ENCODE measurements at places on chromosomes 11 and 22.

DNA sequence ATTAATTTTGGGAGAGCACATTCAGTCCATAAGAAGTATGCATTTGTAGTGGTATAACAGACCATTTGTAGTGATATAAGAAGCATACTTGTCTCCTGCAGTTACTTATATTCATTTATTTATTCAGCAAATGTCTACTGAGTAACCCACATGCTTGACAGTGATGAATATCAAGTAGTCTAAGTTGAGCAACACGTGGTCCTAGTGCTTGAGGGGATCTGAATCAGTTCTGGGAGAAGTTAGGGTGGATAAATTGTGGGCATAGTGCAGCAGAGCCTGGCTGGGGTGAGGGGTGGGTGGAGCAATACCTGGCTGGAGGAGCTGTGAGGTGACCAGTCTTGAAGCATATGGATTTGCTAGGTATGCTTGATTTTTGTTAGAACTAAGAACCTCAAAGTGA lies 24.3 kb downstream of the STX3 start:
- DNase-seq = no peak

GRCh38 chr22:49906071-49906798 lies 12.0 kb downstream of the ALG12 start:
- DNase-seq = no peak

DNA sequence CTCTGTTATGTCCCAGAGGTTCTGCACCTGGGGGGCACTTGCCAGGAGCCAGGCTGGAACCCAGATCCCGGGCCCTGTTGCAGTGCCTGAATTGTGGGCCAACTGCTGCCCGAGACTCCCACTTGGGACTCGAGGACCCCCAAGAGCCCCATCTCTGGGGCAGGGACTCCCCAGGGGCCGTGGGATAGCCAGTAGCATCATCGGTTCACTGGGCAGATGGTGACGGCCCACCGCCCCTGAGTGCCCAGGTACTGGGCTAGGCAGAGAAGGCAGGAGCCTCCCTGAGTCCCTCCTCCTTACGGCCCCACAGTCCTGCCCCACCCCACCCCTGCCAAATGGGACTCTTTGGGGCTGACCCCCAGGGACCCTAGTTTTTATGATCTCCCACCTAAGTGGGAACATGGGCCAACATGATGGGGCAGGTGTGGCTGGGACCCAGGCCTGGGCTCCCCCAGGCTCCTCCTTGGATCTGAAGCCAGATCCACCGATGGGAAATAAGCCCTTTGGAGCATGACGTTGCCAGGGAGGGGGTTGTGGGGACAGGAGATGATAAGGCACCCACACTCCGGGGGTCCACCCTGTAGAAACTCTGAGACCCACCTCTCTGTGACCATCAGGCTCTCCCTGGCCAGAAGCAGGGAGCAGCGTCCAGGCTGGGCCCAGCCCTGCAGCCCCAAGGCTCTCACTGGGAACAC lies 94.5 kb upstream of the FGF3 start:
- no peak for DNase-seq

GRCh38 chr11:72333661-72334060 lies 89.7 kb upstream of the PHOX2A start:
- no peak for DNase-seq

DNA sequence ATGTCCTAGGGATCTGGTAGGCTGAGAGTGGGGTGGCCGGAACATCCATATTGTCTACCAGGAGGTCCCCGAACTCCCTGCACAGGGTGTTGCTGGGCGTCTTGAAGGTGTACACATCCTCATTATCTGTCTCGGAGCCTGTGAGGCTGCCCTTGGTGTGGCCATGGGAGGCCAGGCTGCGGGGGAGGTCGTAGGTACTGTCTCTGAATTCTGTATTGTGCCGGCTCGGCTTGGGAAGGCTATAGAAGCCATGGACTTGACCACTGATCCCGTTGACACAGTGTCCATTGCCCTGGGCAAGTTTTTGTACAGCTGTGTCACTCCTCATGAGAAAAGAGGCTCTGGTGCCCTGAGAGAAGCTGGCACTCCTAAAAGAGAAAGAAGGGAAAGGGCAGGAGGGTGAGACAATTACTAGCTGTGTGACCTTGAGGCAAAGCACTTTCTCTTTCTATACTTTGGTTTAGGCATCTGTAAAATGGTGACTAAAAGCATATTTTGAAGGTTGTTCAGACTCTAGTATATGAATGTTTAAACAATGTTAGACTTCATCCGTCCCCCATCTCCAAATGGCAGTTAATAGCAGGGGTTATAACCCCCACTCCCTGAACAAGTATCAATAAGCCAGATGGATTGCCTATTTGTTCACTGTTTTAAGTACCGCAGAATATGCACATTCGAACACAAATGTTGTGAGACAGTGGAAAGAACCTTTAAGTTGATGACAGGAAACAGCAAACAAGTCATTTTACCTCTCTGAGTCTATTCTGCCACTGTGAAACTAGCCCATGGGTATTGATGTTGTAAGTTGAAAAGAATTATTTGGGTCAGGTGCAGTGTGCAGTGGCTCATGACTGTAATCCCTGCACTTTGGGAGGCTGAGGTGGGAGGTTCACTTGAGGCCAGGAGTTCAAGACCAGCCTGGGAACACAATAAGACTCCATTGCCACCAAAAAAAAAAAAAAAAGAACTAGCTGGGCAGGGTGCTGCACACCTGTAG lies 38.3 kb downstream of the USP35 start:
- no peak for DNase-seq

- DNase-seq = no peak
These were observed 515.8 kb downstream of the NTM start for GRCh38 chr11:131886201-131886600.

DNA sequence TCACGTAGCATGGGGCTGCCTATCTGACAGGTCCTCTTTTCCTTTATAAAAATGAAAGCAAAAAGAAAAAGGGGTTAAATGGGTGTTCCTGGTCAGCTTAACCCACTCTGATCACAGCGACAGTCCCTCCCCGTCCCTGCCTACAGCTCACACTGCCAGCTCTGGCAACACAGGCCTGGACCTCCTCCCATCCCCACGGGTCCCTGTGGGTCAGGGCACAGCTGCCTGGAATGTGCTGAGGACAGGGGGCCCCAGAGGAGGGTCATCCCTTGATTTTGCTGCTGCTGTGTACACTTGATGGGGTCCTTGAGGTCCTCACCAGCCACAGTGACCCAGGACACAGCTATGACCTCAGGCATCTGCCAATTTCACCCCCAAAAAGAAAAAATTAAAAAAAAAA lies 29.6 kb upstream of the CYP2D6 start:
- DNase-seq = no peak

DNA sequence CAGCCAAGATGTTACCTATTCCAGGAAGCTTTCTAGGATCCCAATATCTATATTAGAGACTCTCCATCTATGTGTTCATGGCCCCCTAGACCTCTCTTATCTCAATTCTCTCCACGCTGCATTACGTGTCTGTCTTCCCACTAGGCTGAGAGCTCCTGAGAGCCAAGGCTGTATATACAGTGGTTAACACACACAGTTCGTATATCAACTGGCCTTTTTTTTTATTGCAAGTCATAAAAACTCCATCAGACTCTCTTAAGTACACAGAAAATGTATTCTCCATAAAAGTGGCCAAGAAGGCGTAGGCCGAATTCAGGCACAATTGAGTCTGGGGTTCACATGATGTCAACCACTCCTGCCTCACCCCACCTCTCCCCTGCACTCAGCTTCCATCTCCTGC lies 115.9 kb downstream of the TRIM29 start:
- DNase-seq = no peak

DNA sequence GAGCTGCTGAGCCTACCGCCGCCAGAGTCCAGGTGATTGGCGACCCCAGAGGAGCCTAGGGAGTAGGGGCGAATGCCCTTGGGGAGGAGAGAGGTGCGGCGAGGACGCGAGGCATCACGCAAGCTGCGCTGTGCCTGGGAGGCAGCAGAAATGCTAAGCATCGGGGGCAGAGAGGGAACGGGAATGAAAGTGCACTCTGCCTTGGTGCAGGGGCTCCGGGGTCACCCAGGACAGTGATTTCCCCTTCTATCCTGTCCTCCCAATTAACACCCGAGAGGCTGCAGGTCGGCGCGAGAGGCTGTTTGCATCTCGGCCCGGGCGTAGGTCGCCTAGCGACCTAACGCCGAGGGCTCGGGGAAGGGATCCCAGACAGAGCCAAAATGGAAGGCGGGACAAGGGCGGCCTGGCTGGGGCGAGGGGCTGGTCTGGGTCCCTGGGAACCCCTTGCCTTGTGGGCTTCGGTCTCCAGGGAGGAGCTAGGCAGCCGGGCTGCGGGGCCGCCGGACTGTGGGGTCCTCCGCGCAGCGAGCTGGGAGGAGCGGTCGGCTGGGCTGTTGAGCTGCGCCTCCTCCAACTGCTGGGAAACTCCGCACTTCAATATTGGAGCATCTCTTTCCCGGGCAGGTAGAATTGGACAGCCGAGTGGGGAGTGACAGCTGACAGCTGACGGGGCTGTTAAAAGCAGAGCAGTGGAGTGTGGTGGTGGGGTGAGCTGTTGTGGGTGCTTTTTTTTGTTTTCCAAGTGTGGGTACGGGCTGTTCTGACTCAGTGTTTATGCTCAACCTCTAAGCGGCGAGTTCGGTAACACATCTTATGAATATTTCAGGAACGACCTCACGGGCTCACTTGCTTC lies 657 bp downstream of the ELMOD1 start:
- DNase-seq = no peak

GRCh38 chr11:60876168-60876485 lies 8.8 kb downstream of the ZP1 start:
- no peak for DNase-seq

GRCh38 chr11:110490886-110491285 lies 61.1 kb downstream of the FDX1 start:
- peak; percentile 71 for DNase-seq

All from CD14-positive monocyte (primary cell).